ENCODE measurements at places on chromosomes 4 and X.
A peak's percentile ranks its signal among the peaks of the same experiment; 100 is the strongest.

- no peak for DNase-seq
These were observed 314.3 kb upstream of the FGF13 start for GRCh38 chrX:139025816-139026215.

- no peak for DNase-seq
These were observed 148.1 kb upstream of the GATB start for GRCh38 chr4:151908734-151909497.

DNA sequence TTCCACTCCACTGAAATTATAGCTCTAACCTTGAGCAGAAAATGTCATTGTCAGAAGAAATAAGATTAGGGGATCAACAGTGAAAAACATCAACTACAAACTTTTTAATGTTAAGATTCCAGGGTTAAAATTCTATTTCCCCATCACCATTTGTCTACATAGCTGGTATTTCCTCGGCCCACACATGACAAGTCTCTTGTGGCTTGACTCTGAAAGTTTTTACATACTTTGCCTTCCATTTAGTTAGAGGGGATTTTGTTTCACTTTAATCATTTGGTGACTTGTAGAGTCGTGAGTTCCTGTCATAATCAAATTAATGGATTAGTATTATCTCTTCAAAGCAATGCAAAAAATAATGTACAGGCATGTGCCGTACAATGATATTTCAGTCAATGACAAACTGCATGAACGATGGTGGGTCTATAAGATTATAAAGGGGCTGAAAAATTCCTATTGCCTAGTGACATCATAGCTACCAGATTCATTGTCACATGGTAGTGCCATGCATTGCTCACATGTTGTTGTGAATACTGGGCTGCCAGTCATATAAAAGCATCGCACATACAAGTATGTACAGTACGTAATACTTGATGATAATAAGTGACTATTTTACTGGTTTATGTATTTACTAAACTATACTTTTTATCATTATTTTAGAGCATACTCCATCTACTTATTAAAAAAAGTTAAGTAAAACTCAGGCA, 72.0 kb downstream of the ING2 start:
- no peak for DNase-seq

DNA sequence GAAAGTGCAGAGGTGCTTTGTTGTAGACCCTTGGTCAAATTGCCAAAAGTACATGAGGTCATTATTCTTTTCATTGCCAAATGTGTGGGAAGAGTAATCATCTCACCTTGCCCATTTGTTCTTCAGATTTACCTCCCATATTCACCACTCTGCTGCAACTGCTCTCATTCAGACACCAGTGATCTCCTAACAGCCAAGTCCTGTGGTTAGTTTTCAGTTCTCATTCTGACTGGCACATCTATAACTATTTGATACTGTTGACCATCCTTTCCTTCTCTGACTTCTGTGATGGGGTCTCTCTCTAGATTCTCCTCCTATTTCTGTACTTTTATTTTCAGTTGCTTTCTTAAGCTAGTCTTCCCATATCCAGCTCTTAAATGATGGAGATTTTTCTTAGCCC, 39.8 kb downstream of the GRIA3 start:
- DNase-seq = no peak

- no peak for DNase-seq
These were observed 76.3 kb upstream of the ADRA2C start for GRCh38 chr4:3689576-3690550.

GRCh38 chr4:140028101-140028500, 125.9 kb downstream of the MAML3 start:
- no peak for DNase-seq

DNA sequence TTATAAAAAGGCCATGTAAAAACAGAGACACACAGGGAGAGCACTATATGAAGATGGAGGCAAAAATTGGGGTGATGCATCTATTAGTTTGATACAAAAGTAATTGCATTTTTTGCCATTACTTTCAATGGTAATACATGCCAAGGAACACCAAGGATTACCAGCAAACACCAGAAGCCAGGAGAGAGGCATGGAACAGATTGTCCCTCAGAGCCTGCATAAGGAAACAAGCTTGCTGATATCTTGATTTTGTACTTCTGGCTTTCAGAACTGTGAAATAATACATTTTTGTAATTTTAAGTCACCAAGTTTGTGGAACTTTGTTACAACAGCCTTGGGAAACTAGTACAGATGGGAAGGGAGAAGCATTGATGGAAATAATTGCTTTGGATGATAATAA, 45.6 kb upstream of the BOD1L1 start:
- no peak for DNase-seq

DNA sequence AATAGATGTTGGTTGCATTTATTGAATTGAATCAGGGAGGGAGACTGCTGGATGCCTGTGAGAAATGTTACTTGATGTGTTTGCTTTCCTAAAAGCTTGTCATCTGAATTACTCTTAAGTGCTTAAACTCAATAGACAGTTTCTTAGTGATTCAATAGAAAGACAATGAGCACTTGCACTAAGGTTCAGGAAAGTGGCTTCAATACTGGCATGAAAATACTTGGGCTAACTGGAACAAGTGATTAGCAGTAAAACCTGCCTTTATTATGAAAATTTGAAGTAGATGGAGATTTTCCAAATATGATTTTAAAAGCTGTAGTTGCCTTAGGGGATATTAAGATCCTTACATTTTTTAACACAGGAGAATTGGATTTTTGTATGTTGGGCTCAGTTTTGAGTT, 123.3 kb downstream of the RNF150 start:
- no peak for DNase-seq

- no peak for DNase-seq
These were observed 235.7 kb upstream of the LDB2 start for GRCh38 chr4:17134100-17134499.

DNA sequence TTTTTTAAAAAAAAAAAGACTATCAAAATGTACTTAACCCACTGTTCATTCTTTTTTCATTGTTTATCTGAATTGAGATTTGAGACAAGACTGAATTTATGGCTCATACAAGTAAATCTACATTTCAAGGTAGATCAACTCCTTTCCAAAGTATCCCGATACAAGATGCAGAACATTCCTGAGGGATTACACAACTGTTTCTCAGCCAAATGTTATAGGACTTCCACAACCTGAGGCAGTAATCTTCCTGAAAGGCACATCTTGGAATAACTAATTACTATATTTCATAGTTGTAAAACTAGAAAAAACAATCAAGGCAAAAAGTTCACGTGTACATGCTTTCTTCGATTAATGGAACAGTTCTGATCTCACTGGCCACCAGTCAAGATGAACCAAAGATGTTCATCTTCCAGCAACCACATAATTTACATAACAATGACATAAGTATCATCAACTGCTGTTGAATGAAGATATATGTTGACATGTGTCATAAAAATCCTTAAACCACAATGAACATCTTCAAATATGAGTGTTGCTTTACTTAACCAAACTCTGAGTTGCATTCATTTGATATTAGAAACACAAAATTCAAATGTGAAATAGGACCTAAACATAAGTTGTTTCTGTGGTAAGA, 225.2 kb upstream of the DKK2 start:
- DNase-seq = peak; percentile 31

- peak; percentile 35 for DNase-seq
These were observed 89.1 kb downstream of the DCAF8L2 start for GRCh38 chrX:27679281-27679680.

- DNase-seq = no peak
These were observed 14.6 kb downstream of the SYN1 start for GRCh38 chrX:47605024-47605423.

- no peak for DNase-seq
These were observed 18.7 kb downstream of the CORIN start for GRCh38 chr4:47819178-47819577.

DNA sequence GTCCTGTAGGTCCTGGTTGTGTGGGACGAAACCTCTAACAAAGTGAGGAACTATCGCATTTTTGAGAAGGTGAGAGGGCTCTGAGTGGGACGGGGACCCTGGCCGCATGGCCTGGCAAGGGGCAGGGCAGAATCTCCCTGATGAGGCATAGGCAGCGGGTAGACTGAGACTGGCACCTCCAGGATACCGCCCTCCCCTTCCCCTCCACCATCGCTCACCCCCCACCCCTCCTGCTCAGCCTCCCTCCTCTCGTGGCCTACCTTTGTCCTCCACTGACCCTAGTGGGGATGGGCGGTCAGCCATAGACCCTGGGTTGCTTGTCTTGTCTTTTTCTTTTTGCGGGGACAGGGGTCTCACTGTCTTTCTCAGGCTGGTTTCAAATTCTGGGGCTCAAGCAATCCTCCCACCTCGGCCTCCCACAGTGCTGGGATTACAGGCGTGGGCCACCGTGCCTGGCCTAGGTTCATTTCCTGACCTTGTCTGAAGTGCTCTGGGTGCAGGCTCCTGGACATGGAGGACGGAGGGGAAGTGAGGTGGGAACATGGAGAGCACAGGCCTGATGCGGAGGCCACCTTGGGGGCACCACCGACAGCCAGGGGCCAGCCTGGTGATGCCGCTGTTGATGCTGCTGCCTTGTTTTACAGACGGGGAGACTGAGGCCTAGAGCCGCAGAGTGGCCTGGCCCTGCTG, 10.5 kb upstream of the ADD1 start:
- no peak for DNase-seq

GRCh38 chr4:144399927-144400326, 246.0 kb upstream of the HHIP start:
- peak; percentile 96 for DNase-seq
